ENCODE measurements at places on chromosomes 5 and 9. TPM values are rescaled to one million over a fixed set of nuclear protein-coding genes. Genes with fewer than 3 reads are reported as not detected.

The MTREX gene
- total RNA-seq, result 149 TPM

The PLCXD3 gene
- total RNA-seq, result under 0.01 TPM

The OLFM1 gene
- 4.9 TPM for total RNA-seq

The ZNF366 gene
- not detected for total RNA-seq

The ACTBL2 gene
- total RNA-seq, result not detected

The IFNA21 gene
- total RNA-seq, result not detected

The CREB3 gene
- 79.2 TPM for total RNA-seq

The SHOC1 gene
- total RNA-seq, result under 0.01 TPM
